ENCODE measurements at places on chromosomes 4 and X. TPM values are rescaled to one million over a fixed set of nuclear protein-coding genes. Genes with fewer than 3 reads are reported as not detected.

Gene SLC10A3
- 21.9 TPM for total RNA-seq

Gene XG
- 3.8 TPM for total RNA-seq

Gene DCAF4L1
- 0.71 TPM for total RNA-seq

Gene NAP1L3
- 4.3 TPM for total RNA-seq

Gene CHRDL1
- 75.8 TPM for total RNA-seq

Gene NDST3
- 0.54 TPM for total RNA-seq

Gene MAB21L2
- 20.4 TPM for total RNA-seq

Gene PDZD4
- total RNA-seq, result 3.5 TPM

Gene USP17L5
- total RNA-seq, result not detected

Gene PDLIM5
- 113 TPM for total RNA-seq

Gene GPC3
- total RNA-seq, result 15.9 TPM

Gene AREG
- total RNA-seq, result 2.6 TPM

Gene WDR17
- 10.1 TPM for total RNA-seq

Gene TCEAL2
- total RNA-seq, result 10.6 TPM

Gene NHS
- 16.9 TPM for total RNA-seq

Gene VCX3A
- not detected for total RNA-seq
